ENCODE measurements at places on chromosomes 4 and X.
A peak's percentile ranks its signal among the peaks of the same experiment; 100 is the strongest.

DNA sequence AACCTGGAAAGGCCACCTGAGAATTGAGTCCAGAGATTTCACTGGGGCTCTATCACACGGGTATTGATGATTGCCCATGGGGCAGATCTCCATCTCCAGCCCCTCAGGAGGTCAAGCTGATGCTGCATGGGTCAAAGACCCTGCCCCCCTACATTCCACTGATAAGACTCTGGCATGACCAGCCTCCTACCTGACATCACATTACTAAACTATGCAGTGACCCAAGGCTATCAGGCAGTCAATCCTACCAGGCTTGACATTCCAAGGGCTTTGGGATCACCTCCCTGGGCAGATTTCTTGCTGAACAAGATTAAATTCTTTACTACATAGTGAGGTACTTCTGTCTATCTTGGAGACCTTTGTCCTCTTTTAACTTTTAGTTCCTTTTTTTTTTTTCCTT, 192.7 kb upstream of the STS start:
- no peak for DNase-seq

DNA sequence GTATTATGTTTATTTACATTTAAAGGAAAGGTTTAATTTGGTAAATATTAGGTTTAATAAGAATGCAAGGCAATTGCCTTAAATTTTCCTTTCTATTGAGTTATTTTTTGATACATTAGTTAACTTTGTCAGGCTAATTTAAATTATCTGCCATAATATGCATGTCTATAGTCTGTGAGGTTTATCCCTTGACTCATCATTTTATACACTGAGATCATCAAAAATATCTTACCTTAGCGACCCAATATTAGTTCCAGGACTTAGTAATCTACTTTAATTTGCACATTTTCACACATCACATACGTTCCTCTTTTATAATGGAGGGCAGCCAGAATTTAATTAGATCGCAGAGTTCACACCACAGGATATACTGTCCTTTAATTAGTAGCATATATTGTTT, 999.5 kb upstream of the GRID2 start:
- DNase-seq: no peak

- DNase-seq: peak; percentile 4
These were observed 46.3 kb downstream of the RASSF6 start for GRCh38 chr4:73573794-73574528.

DNA sequence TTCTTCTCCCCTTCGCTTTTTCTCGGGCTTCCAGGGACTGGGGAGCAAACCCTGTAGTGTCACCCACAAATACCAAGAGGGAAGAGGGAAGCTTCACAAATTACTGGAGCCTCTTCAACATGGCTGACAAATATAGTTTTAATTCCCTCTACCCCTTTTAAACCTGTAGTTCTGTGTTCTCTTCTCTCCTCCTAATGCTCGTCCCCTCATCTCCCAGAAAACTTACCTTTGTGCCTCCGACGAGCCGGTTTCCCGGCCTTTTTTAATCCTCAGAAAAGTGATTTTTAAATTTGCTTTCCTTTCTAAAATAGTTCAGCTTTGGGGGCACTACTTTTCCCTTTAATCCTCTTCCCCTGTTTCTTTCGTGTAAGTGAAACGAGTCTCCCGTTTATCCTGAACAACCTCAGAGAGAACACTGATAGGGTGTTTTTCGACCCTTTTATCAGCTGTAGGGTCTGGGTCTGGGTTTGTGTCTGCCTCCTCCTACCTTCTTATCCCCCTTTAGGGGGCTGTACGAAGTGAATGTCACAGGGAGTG, 408 bp downstream of the TET2 start:
- no peak for DNase-seq

DNA sequence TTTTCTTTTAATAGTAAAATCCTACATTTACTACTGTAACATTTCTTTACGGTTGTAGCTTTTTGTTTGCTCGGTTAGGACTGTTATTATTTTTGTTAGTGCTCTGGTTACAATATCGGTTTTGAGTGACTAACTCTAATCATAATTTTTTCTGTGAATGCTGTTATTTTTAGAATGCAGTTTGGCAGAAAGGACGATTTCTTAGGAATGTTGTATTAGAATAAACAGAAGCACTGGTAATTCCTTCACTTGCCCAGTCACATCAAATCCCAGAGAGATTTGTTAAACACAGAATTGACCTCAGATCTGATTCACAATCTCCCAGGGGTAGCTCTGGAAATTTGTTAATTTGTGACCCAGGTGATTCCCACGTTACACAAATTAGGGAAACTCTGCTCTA, 21.7 kb downstream of the DDIT4L start:
- no peak for DNase-seq
